ENCODE measurements at places on chromosomes 5 and 9.

DNA sequence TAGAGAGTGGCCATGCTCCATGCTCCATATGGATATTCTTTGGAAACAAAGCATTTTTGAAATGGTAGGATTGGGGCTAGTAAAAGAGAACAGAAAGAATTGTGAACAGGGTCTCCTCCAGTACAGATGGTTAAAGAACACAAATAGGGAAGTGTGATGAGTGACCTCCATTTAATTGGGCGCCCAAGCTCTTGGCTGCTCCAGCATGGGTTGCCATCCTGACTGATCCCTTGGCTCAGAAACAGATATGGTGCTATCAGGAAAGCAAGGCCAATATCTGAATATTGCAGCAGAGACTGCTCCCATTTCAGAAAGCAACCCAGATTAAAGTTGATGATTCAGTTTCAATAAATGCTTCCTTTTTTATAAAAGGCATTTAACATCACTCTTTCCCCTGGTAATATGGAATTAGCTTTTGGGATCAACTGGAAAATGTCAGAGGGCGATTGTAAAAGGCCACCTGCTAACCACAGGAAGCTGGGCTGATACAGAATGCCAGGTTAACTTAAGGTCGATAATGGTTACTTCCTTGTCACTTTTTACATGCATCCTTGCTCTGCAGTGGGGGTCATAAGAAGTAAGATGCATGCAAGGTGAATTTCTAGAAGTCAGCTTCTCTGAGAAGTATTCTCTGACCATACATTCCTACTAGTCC lies 52.9 kb downstream of the TMC1 start:
- DNase-seq = no peak

- DNase-seq = no peak
Measured at GRCh38 chr5:131163276-131164119, 1.6 kb downstream of the HINT1 start.

- DNase-seq = no peak
Measured at GRCh38 chr5:87524217-87524616, 111.5 kb upstream of the CCNH start.

DNA sequence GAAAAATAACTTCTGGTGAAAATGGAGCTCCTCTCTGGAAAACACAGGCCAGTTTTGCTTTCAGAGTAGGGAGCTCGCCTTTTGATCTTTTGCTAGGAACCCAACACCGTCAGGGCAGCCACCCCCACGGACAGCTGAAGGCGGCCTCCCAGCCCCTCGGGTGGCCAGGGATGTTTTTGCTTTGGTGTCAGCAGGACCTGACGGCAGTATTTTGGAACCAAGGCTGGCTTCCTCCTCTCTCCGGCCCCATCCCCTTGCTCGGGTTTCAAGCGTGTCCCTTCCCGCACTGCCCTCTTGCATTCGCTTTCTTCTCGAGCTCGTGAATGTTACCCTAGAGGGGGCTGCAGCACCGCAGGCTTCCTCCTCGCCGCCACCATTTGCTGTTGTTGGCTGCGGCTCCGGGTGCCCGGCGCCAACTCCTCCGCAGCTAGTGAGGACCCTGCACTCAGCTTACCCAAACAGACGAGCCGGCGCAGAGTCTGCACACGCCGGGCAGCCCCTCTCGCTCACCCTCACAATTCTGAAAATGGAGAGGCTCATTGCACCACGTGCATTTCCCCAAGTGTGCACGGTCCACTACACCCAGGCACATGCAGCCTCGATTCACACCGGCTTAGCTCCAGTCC lies 35.5 kb upstream of the ADAMTSL1 start:
- DNase-seq = no peak

- DNase-seq = no peak
Measured at GRCh38 chr5:63029891-63030290, 451.3 kb downstream of the LRRC70 start.

DNA sequence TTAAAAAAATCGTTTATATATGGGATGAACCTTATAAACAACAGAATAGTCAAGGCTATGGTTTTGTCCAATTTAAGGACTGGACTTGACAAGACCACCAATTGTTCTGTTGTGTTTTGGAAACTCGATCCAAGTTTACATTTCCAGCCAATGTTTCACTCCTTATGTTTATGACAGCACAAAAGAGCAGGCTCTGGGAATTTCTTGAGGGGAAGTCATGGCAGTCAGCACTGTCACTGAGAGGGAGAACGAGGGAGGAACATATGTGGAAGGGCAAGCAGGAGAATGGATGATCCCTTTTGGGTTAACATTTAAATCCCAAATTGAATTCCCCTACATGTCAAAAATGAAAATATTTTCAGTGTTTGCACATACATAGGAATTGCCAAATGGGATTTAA lies 292.5 kb downstream of the MARCHF11 start:
- DNase-seq = no peak

- DNase-seq = no peak
Measured at GRCh38 chr9:38432922-38433510, 8.8 kb upstream of the IGFBPL1 start.

GRCh38 chr5:175216991-175217390 lies 227.0 kb downstream of the DRD1 start:
- no peak for DNase-seq

DNA sequence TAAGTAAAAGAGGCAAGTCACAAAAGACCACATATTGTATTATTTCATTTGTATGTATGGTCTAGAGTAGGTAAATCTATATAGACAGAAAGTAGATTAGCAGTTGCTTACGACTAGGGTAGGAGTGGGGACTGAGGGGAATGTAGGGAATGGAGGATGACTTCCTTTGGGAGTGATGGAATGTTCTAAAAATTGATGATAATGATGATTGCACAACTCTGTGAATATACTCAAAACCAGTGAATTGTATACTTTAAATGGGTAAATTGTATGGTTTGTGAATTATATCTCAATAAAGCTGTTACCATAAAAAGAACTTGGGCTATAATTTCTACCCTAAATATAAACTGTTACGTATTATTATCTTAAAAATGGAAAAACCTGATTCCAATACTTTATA lies 35.0 kb downstream of the ADAMTS6 start:
- DNase-seq = no peak

- no peak for DNase-seq
Measured at GRCh38 chr5:138909734-138910133, 34.6 kb upstream of the LRRTM2 start.

DNA sequence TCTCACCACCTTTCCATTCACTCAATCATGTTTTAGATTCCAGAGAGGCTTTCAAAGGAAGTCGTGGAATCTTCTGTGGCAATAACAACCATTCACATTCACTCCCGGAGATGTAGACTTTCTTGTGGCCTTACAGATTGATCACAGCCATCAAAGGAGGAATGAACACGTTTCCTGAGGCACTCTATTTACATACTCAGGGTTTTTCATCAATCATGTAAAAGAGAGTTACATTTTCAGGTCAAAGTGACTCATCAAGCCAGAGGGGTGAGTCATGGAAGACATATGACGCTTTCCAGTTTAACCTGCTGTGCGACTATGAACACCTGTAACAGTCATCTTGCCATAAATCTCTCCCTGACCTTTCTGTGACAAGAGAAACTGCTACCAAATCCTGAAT lies 39.3 kb upstream of the RAD23B start:
- peak; percentile 10 for DNase-seq

DNA sequence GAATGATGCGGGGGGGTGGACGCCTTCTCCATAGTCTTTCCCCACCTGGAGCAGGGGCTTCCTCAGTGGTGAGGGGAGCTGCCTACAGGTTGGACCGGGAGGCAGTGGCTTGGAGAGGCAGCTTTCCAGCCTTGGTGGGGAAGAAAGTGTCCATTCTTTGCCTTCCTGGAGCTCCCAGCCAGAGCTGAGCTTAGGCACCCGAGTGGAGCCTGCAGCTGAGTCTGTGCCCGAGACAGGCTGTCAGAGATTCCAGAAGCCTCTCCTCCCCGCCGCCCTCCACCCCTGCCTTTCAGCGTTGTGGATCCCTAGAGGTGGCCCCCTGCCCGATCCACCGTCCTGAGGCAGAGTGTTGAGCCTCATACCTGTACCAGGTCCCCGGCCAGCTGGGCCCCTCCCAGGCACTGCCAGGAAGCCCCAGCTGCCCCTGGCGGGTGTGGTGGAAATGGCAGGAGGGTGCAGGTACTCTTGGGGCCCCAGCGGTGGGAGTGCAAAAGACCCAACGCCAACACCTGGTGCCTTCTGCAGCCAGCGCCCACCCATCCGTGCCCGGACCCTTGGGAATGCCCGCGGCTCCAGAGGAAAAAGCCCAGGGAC lies 112.0 kb downstream of the RXRA start:
- DNase-seq = no peak

DNA sequence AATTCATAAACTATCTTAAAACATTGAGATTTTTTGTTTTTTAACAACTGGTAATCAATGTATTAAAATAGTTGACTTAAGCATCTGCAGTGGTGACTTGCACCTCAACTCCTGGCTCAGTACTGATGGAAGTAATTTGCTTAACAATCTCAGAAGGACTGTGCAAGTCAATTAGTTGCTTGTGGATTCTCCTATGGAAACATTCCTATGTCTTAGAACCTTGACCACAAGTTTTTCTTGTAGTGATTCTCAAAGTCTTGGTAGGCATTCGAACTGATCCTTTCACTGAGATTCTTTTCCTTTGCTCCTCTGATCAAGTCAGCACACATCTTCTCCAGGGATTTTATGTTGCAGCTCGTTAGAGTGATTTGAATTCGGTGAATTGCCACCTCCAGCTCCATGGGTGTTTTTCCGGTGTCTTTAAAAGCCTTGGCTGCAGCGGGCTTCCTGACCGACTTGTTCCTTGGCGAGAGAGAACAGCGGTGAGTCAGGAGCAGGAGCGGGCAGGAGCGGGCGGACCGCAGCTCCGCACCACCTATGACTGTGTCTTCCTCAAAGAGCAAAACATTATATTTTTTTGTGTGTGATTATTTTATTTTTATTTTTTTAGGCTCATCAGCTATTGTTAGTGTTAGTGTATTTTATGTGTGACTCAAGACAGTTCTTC lies 21.1 kb downstream of the HMGXB3 start:
- DNase-seq = no peak

- DNase-seq = no peak
Measured at GRCh38 chr5:53323511-53323910, 156.9 kb upstream of the FST start.

GRCh38 chr5:10678244-10678643 lies 82.8 kb downstream of the DAP start:
- DNase-seq = no peak

GRCh38 chr9:8447601-8448000 lies 648.0 kb upstream of the DMAC1 start:
- no peak for DNase-seq

DNA sequence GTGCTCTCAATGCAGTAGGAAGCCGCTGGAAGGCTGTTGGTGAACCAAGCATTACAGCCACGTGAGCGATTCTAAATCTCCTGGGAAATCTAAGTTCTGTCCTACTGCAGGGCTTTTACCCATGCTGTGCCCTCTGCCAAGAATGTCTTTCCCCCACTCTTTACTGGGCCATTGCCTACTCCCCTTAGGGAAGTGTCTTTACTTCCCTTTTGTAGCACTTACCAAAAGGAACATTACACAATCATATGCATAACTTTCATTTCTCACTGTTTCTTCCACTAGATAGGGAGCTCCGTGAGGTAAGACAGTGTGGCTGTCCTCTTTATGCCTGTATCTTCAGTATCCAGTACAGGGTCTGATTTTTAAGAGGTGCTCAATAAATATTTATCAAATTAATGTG lies 241.7 kb upstream of the NR4A3 start:
- no peak for DNase-seq

DNA sequence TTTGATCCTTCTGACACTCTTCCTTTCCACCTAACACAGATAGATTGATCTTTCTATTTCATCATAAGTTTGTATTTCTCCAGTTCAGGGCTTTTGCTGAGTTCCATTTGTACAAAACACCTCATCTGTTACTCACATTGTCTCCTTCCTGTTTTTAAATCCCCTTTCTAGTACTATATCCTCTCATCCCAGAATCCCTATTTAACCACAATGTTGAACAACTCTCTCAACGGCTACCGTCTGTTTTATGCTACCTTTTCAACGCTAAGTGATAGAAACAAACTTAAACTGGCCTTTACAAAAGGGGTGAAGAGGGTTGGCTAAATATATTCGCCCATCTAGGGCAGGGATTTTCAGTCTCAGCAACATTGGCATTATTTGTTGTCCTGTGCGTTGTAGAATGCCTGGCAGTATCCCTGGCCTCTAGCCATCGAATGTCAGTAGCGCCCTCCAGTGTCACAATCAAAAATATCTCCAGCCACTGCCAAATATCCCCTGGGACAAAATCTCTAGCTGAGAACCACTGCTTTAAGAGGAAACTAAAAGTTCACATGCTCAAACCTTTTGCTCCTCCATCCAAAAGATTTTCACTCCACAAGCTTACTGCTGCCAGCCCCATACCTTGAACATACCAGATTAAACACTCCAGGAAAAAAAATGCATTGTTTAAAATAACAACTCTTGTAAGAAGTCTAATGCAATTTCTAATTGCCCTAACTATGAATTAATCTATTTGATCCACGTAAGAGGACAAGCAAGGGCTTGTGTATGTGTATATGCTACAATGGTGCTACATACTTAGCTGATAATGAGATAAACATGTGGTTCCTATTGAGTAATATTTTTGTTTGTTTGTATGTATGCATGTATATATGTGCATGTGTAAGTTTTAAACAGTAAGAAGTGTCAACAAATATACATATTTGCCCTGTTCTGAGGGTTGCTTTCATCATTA lies 344.0 kb downstream of the PTPRD start:
- DNase-seq = no peak

DNA sequence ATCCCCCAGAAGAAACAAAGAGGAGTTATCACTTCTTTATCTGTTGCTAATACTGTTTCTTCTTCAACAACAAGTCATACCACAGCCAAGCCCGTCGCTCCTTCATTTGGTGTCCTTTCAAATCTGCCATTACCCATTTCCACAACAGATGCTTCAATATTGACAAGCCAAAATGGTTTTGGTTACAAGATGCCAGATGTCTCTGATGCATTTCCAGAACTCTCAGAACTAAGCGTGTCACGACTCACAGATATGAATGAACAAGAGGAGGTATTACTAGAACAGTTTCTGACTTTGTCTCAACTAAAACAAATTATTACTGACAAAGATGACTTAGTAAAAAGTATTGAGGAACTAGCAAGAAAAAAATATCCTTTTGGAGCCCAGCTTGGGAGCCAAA lies 16.0 kb upstream of the HAND1 start:
- no peak for DNase-seq

DNA sequence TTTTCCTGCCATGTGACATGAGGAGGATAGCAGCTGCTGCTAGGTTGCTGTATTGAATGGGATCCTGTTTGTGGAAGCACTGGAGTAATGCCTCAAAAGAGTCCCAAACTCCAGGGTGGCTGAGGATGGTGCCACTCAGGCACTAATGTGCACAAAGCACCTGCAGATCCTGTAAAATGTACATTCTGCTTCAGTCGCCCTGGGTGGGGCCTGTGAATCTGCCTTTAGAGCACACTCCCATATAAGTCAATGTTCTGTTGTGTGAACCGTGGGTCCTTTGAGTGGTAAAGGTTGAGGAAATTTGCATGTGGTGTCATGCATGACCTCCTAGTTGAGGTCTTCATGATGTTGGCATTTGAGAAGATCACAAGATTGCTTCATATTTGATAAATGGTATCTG lies 31.6 kb upstream of the ANKRD18A start:
- DNase-seq = no peak

- DNase-seq = peak; percentile 73
Measured at GRCh38 chr9:35658137-35658967, at the start of gene CCDC107. Gene CCDC107, plus strand, starts transcription at chr9:35658292. Its CDS starts 88 bp downstream, at chr9:35658380.
